ENCODE measurements at places on chromosomes 1 and 21.

GRCh38 chr1:8495928-8496401 lies 178.1 kb downstream of the SLC45A1 start:
- peak; percentile 70 for DNase-seq

DNA sequence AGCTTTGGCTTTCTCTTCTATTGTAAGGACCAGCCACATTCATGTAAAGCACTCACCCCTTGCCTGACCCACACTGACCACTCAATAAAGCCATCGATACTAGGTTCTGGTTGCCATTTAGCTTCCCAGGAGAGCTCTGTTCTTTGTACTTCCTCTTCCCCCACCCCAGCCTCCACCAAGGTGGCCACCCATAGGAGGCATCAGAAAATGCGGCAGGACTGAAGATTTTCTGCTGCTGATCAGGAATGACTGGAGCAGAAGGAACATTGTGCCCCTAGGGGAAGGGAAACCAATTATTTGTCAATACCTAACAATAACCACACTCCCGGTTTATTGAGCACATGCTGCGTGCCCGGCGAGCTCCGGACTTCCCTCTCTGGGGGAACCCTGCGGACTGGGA lies 5.2 kb upstream of the SMIM12 start:
- DNase-seq: no peak

DNA sequence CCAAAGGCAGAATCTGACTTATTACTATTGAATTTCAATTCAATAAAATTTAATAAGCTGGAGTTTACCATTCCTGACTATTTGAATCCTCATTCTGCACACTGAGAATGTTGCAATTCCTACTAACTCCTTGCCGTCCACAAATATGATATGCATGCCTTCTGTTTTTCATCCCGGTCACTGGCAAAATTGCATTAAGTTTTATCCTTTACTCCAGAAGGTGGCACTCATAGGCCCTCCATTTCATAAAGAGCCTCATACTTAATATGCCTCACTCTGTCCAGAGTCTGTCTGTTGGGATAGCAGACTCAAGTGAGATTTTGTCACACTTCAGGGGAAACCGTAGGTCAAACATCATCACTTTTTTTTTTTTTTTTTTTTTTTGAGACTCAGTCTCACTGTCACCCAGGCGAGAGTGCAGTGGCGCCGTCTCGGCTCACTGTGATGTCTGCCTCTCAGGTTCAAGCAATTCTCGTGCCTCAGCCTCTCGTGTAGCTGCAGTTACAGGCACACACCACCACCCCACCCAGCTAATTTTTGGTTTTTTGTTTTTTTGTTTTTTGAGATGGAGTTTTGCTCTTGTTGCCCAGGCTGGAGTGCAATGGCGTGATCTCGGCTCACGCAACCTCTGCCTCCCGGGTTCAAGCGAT lies 27.3 kb downstream of the F11R start:
- DNase-seq: peak; percentile 11

- DNase-seq: no peak
These were observed 46.9 kb upstream of the GOLT1A start for GRCh38 chr1:204260601-204261197.

- DNase-seq: no peak
These were observed 25.7 kb downstream of the CNST start for GRCh38 chr1:246591958-246592357.

DNA sequence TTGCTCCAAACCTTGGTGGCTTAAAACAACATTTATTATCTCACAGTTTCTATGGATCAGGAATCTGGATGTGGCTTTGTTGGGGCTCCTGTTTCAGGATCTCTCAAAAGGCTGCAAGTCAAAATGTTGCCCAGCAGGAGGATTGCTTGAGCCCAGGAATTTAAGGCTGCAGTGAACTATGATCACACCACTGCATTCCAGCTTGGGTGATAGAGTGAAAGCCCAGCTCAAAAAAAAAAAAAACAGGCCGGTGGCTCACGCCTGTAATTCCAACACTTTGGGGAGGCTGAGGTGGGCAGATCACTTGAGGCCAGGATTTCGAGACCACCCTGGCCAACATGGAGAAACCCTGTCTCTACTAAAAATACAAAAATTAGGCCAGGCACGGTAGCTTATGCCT lies 30.0 kb downstream of the BCAS2 start:
- no peak for DNase-seq

DNA sequence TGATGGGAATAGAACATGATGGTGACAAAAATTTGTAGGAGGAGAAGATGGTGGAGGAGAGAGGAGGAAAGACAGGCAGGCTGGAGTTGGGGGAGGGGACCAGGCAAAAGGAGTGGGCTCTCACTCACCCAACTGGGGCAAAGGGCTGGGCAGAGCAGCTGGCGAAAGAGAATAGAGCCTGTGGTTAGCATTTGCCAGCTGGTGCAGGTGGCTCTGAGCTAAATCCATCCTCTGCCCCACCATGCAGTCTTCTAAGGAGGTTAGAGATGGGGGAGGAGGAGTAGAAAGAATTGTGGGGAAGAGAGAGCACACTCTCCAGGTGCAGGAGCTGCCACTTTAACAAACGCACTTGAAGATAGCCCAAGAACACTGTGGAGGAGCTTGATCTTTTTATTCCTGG lies 27.6 kb upstream of the SLAMF1 start:
- no peak for DNase-seq

GRCh38 chr1:117573386-117574023 lies 32.3 kb upstream of the TENT5C start:
- no peak for DNase-seq

- no peak for DNase-seq
These were observed 73.0 kb downstream of the HS2ST1 start for GRCh38 chr1:86987446-86987845.

- DNase-seq: no peak
These were observed 2.3 kb downstream of the TTC24 start for GRCh38 chr1:156581661-156582387.

GRCh38 chr21:31475223-31475622 lies 131.2 kb upstream of the TIAM1 start:
- no peak for DNase-seq

DNA sequence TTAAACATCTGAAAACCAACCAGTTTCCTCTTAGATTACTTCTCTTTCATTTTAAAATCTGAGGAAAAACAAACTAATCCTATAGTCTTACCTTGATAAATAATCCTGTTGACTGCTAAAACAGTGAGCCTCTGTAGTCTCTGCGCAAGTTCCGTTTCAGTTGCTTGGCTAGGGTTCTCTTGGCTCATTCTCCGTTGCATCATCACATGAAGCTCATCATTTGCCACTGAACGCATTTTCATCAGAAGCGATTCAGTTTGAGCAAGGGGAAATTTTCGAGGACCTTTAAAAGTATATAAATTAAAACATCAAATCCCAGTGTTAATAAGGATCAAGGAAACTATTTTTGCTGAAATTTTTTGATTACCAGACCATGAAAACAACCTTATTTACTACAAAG lies 96.7 kb upstream of the GNG4 start:
- DNase-seq: no peak

- DNase-seq: no peak
These were observed 336.8 kb upstream of the CHRM3 start for GRCh38 chr1:239049571-239049970.
